Thymus (tissue), 14 donors: ENCODE measurements at places on chromosomes 3 and 15. TPM values are rescaled to one million over a fixed set of nuclear protein-coding genes. Genes with fewer than 3 reads are reported as not detected.

The VPS18 gene
- polyA plus RNA-seq, result 10.3 TPM

The CDHR4 gene
- polyA plus RNA-seq, result 0.18 TPM

The ARL14 gene
- 4.8 TPM for polyA plus RNA-seq

The PLXND1 gene
- polyA plus RNA-seq, result 106 TPM

The RPP25 gene
- polyA plus RNA-seq, result 6.7 TPM

The KLHDC8B gene
- polyA plus RNA-seq, result 24.4 TPM

The SLC2A2 gene
- 0.05 TPM for polyA plus RNA-seq

The GPR27 gene
- polyA plus RNA-seq, result 1.7 TPM

The RHCG gene
- polyA plus RNA-seq, result 9.0 TPM

The TMEM212 gene
- not detected for polyA plus RNA-seq

The SLC7A14 gene
- 0.05 TPM for polyA plus RNA-seq

The ULK4 gene
- polyA plus RNA-seq, result 3.4 TPM

The GOLGA8O gene
- 0.21 TPM for polyA plus RNA-seq

The CFAP100 gene
- 0.11 TPM for polyA plus RNA-seq

The RYR3 gene
- polyA plus RNA-seq, result 10.4 TPM

The ACTRT3 gene
- polyA plus RNA-seq, result 1.5 TPM

The RBPMS2 gene
- 4.2 TPM for polyA plus RNA-seq

The MUC20 gene
- 5.7 TPM for polyA plus RNA-seq

The C3orf18 gene
- 4.3 TPM for polyA plus RNA-seq

The IL16 gene
- 64.1 TPM for polyA plus RNA-seq

The EXD1 gene
- 0.34 TPM for polyA plus RNA-seq

The MAP1A gene
- 3.6 TPM for polyA plus RNA-seq

The ENTPD3 gene
- polyA plus RNA-seq, result 1.2 TPM

The RAMAC gene
- polyA plus RNA-seq, result 39.6 TPM

The MBD4 gene
- 28.8 TPM for polyA plus RNA-seq

The DPPA4 gene
- 14.2 TPM for polyA plus RNA-seq

The ZDHHC23 gene
- 2.2 TPM for polyA plus RNA-seq

The GADL1 gene
- polyA plus RNA-seq, result 0.02 TPM

The GPR87 gene
- polyA plus RNA-seq, result 20.8 TPM

The UROC1 gene
- 0.07 TPM for polyA plus RNA-seq

The CACNA2D3 gene
- polyA plus RNA-seq, result 2.1 TPM

The ABI3BP gene
- polyA plus RNA-seq, result 5.7 TPM

The SI gene
- 0.02 TPM for polyA plus RNA-seq

The ITIH4 gene
- 40.8 TPM for polyA plus RNA-seq

The LRTM1 gene
- 0.62 TPM for polyA plus RNA-seq

The CSPG4 gene
- polyA plus RNA-seq, result 4.9 TPM

The WDR82 gene
- 47.4 TPM for polyA plus RNA-seq

The LSMEM2 gene
- 0.11 TPM for polyA plus RNA-seq

The BFSP2 gene
- polyA plus RNA-seq, result 3.8 TPM

The CCR8 gene
- 2.1 TPM for polyA plus RNA-seq

The SLC27A2 gene
- polyA plus RNA-seq, result 1.4 TPM

The NAALADL2 gene
- polyA plus RNA-seq, result 0.68 TPM

The FYTTD1 gene
- polyA plus RNA-seq, result 24.2 TPM

The GPR160 gene
- 5.1 TPM for polyA plus RNA-seq

The SHISA5 gene
- polyA plus RNA-seq, result 104 TPM

The MAPKBP1 gene
- polyA plus RNA-seq, result 8.1 TPM

The USP4 gene
- 57.8 TPM for polyA plus RNA-seq

The PLA2G4E gene
- 0.62 TPM for polyA plus RNA-seq
